ENCODE measurements at places on chromosomes 1 and 21. TPM values are rescaled to one million over a fixed set of nuclear protein-coding genes. Genes with fewer than 3 reads are reported as not detected.

DNA sequence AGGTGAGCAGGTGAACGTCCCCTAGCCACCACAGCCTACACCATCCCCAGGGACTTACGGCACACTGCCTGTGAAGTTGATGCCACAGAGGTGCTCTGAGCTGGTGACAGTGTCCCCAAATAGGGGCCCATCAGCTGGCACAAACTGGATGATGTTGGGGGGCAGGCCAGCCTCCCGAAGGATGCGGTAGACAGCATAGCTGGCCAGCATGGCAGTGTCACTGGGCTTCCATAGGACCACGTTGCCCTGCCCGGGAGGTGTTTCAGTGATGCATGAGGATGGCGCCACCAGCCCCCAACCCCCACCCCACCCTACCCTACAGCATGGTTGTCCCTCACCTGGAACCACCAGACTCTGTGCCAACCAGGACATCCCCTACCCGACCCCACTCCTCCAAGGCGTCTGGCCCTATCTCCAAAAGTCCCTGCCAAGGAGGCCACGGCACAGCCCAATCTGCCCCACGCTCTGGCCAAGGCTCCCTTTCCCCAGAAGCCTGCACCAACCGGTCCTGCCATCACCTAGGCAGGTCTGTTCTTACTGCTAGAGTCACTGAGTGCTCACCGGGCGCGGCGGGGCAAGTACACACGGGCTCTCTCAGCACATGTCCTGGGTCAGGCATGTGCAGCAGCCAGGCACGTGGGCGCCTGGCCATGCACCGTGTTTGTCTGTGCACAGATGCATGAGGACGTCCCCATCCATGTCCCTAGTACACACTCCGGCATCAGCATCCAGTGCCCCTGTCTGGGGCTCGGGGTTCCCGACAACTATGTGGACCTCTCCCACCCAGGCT, 20.5 kb downstream of the ALDH4A1 start:
- no peak for DNase-seq

DNA sequence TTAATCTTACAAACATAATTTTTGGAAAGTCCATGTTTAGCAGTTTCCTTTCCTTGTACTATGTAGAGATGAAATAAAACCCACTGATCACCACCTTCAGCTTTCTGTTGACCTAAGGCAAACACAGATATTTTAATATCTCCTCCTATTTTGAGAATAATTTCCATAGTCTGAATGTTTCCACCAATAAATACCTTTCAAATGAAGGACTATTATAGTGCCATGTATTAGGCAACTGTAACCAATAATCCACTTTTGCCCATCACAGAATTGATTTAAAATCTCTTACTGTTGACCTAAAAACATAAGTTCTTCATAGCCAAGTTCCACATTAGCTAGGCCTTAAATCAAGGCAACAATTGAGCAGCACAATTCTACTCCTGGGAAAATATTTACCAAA, 1.8 kb downstream of the CDC42BPA start:
- no peak for DNase-seq

DNA sequence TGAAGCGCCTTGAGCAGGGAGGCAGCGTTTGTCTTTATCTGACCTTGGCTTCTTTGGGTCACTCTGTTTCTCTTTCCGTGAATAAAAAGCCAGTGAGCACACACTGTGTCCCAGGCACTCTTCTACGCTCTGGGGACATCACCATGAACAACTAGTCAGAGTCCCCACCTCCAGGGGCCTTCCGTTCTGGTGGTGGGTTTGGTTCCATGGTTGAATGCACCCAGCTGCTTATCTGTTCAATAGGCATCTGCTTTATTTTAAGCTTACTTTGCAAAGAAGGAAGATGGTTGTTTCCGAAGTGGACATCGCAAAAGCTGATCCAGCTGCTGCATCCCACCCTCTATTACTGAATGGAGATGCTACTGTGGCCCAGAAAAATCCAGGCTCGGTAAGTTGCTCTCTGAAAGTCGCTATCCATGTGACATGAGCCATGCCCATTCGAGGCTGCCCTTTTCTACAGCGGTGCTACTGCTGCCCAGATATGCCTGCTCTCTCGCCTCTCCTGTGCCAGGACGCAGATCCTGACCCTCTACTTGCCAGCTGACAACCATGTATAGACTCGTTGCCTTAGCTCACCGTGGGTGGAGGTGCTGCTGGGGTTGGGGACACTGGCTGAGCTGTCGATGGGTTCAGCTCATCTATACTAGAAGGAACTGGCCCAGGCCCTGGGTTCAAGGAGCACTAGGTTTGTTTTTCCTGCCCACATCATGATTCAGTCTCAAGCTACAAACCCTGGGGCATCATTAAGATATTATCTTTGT, 5.9 kb downstream of the MX1 start:
- no peak for DNase-seq

GRCh38 chr1:221765527-221765926, 23.6 kb upstream of the DUSP10 start:
- no peak for DNase-seq

GRCh38 chr1:184827600-184828368, 73.1 kb upstream of the EDEM3 start:
- no peak for DNase-seq

The KIF17 gene
- 1.00 TPM for polyA plus RNA-seq
